ENCODE measurements at places on chromosomes 3 and 15.

- H3K27me3 ChIP-seq = no peaks in the 10 kb centered on the region
- peaks cover 1% of the 10 kb centered on the region for H3K4me1 ChIP-seq
- H3K36me3 ChIP-seq = no peaks in the 10 kb centered on the region
- no peak for DNase-seq
These were observed 120.1 kb upstream of the UBE2E1 start for GRCh38 chr3:23685541-23686258.

DNA sequence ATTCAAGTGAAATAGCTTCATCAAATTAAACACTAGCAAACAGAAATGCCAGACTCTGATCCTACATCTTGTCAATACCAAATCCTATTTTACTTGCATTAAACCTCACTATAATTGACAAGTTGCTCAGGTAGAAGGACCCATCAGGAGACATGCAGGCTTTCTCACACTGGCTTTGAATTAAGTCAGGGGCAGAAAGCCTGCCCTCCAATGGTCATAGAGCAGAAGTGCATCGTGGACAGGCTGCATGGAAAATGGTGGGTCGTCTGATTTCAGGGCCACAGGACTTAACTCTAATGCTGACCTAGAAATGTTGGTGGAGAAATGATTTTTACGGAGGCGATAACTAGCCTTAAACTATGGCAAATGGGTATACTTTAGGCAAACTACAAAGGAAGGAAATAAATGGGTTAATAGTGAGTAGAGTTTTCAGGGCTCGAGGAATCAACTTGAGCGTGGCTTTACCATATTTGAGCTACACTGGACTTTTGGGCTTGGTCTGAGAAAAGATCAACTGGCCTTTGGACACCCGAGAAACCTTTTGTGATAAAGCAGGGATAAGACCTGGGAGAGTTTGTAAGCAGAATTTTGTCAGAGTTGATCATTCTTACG lies 283.9 kb downstream of the GRM7 start:
- H3K4me3 ChIP-seq = no peak overlapping the region
- no peak overlapping the region for H3K27ac ChIP-seq
- H3K4me1 ChIP-seq = no peaks in the 10 kb centered on the region
- no peak for DNase-seq
- no peaks in the 10 kb centered on the region for H3K36me3 ChIP-seq
- no peaks in the 10 kb centered on the region for H3K27me3 ChIP-seq

GRCh38 chr15:43273243-43273642 lies 6.5 kb upstream of the TGM5 start:
- H3K27ac ChIP-seq = no peak overlapping the region
- H3K4me1 ChIP-seq = peaks cover 22% of the 10 kb centered on the region
- H3K4me3 ChIP-seq = no peak overlapping the region
- peaks cover 7% of the 10 kb centered on the region for H3K36me3 ChIP-seq

DNA sequence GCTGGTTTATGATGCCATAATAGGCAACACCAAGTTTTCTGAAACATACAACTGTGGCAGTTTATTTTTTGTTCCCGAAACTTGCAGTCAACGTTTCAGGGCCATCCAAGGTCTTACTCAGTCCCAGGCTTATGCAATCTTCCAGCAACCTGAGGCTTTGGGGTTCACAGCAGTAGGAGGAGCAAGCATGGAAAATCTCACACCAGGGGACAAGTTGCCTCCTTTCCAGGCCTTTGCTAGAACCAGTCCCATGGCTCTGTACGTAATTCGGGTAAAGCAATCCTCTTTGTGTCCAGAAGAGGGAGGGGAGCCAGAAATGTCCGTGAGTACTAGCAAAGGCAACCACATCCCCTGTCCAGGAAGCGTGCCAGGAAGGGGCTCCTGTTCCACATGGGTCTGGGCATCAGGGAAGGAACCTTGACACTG lies 4.7 kb upstream of the FAM240A start:
- H3K27me3 ChIP-seq = peaks cover 20% of the 10 kb centered on the region
- H3K4me1 ChIP-seq = no peaks in the 10 kb centered on the region
- H3K36me3 ChIP-seq = no peaks in the 10 kb centered on the region
- H3K4me3 ChIP-seq = no peak overlapping the region
- no peak for DNase-seq

DNA sequence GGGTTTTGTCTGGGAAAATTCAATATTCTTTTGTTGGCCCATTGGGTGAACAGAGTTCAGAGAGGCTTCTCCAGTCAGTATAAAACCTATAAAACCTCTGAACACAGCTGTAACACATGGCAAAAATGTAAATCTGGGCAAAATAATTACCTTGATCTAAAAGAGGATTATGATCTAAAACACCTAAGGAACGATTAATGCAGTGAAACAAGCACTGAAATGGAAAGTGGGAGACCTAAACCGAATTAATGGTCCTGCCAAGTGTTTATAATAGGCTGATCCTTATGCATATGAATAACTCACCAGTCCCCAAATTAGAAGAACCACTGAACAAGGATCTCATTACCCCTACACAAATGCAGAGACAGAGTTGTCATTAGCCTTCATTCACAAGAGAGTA lies 32.6 kb downstream of the AVEN start:
- H3K27ac ChIP-seq = no peak overlapping the region
- no peak for DNase-seq
- no peaks in the 10 kb centered on the region for H3K27me3 ChIP-seq
- no peaks in the 10 kb centered on the region for H3K36me3 ChIP-seq
- H3K4me1 ChIP-seq = no peaks in the 10 kb centered on the region

- peak overlapping the region; percentile 99 for H3K27ac ChIP-seq
- H3K36me3 ChIP-seq = peaks cover 18% of the 10 kb centered on the region
- DNase-seq = peak; percentile 31
- no peaks in the 10 kb centered on the region for H3K27me3 ChIP-seq
- H3K4me3 ChIP-seq = peak overlapping the region; percentile 92
These were observed 115.8 kb upstream of the ARHGEF3 start for GRCh38 chr3:56917361-56918110.

- no peak overlapping the region for H3K4me3 ChIP-seq
- no peak for DNase-seq
- no peak overlapping the region for H3K27ac ChIP-seq
- H3K36me3 ChIP-seq = no peaks in the 10 kb centered on the region
- no peaks in the 10 kb centered on the region for H3K27me3 ChIP-seq
These were observed 316.1 kb upstream of the TMCO5A start for GRCh38 chr15:37618353-37618752.
